ENCODE measurements at places on chromosomes 13 and 19.

DNA sequence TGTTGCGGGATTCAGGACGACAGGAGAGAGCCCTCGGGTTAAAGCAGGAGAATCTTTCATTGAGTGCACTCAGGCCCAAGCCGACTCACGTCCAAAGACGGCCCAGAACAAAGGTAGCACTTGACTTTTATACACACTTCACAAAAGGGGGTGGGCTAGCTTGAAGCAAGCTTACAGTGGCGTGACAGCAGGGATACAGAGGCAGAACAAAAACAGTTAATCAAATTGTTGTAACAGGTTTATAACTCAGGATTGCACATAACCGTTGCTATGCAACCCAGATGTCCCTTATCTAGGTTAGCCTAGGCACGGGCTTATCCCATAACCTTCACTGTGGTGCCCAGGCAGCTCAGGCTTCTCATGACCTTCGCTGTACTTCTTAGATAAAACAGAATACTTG, 2.0 kb downstream of the MED25 start:
- DNase-seq: peak; percentile 65

DNA sequence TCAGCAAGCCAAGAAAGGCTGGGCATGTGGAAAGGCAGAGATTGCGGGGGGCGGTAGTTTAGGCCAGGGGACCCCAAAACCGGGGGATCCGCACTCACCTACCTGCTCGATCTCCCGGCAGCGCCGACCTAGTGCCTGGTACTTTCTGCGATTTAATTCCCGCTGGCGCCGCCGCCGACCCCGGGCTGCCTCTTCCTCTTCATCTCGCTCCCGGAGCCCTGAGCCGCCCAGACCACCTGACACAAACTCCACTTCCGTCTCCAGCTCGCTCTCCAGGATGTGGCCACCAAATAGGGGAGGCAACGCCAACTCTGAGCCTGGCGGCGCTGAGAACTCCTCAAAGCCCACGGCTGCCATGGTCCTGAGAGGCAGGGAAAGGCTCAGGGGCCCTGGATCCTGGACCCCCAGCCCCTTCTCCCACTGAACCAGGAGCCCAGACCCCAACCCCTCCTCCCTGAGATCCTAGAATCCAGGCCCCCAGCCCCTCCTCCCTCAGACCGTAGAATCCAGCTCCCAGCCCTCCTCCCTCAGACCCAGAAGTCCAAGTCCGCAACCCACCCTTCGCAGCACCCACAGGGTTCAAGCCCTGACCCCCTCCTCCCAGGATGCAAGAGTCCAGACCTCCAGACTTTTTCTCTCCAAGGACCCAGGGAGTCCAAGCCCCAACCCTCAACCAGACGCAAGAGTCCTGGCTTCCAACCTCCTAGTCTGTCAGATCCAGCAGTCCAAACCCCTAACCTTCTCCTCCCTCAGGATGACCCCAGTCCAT, 933 bp downstream of the TFPT start:
- DNase-seq: peak; percentile 48

- no peak for DNase-seq
Measured at GRCh38 chr13:89227356-89227755, 1556.2 kb downstream of the SLITRK5 start.

DNA sequence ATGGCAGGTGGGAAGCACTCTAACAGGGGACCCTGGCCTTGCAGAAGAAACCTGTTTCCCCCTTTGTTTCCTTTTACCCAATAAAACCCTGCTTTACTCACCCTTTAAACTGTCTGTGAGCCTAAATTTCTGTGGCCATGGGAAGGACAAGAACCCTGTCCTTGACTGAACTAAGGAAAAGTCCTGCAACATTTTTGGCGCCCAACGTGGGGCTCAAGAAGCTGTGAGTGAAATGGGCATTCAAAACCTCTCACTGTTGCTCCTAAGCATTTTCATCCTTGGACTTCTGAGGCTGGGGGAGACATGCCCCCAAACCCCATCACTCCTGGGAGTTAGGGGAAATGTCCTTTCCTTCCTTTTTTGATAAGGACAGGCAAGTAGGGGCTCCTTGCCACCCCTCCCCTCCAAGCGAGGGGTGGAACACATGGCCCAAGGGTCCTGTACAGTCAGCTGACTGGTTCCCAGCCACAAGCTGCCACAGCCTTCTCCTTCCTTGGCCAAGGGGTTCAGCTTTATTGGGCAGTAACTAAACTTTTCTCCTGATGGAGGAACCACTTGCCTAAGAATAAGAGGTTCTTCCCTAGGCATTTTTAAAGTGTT, 381.6 kb downstream of the KLF5 start:
- no peak for DNase-seq

GRCh38 chr13:79936368-79937136, 404.4 kb downstream of the SPRY2 start:
- DNase-seq: peak; percentile 74

DNA sequence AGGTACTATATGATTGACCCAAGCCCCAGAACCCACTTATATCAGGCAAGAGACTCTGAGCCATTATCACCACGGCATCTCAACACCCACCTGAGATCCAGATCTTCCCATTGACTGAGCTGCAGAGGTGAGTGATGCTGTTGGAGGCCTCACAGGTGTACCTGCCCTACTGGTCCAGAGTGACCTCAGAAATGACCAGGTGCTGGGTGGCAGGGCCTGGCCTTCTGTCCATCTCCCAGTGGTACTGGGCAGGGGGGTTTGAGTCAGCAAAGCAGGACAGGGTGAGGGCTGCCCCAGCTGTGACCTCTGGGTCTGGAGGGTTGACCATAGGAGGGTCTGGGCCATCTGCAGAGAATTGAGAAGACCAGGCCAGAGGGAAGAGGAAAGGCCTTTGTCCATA, 13.2 kb upstream of the CEACAM20 start:
- no peak for DNase-seq

DNA sequence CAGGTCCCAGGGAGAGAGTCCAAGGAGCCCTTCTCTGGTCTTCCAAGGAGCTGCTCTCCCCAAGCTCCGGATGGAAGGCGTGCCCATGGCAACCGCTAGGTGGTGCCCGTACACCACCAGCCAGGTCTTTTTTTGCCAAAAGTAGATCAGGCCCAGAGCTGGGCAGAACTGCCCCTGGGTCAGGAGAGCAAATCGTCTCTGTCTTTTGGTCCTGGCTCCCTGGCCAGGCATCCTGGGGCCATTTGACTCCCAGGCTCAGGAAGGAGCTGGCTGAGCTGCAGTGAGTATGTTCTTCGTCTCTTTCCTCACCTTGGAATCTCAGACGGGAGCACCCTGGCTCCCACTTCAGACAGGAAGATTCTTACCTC, 24.6 kb upstream of the BCL3 start:
- DNase-seq: peak; percentile 86

GRCh38 chr13:80256352-80256932, 84.5 kb downstream of the SPRY2 start:
- no peak for DNase-seq

- DNase-seq: no peak
Measured at GRCh38 chr19:8116437-8117293, 32.7 kb downstream of the FBN3 start.
